ENCODE measurements at places on chromosomes 2 and 18. TPM values are rescaled to one million over a fixed set of nuclear protein-coding genes. Genes with fewer than 3 reads are reported as not detected.

LYG2 gene
- polyA plus RNA-seq: not detected

CFLAR gene
- polyA plus RNA-seq: 24.1 TPM

LBH gene
- polyA plus RNA-seq: 15.4 TPM

GKN2 gene
- polyA plus RNA-seq: 28.0 TPM

CNGA3 gene
- polyA plus RNA-seq: not detected

SLC4A5 gene
- polyA plus RNA-seq: 0.12 TPM

CTDP1 gene
- 18.0 TPM for polyA plus RNA-seq

MROH2A gene
- 1.4 TPM for polyA plus RNA-seq

RHBDD1 gene
- 5.9 TPM for polyA plus RNA-seq

VSNL1 gene
- 0.44 TPM for polyA plus RNA-seq

ALLC gene
- polyA plus RNA-seq: not detected

CCDC93 gene
- polyA plus RNA-seq: 3.8 TPM

ZCCHC2 gene
- 4.9 TPM for polyA plus RNA-seq

GGCX gene
- 14.9 TPM for polyA plus RNA-seq

SERPINB3 gene
- polyA plus RNA-seq: 46.5 TPM

SLC9A2 gene
- polyA plus RNA-seq: 5.4 TPM

UGT1A6 gene
- polyA plus RNA-seq: 6.5 TPM

IL1RN gene
- polyA plus RNA-seq: 27.6 TPM

SPHKAP gene
- polyA plus RNA-seq: 0.03 TPM

CAB39 gene
- 36.9 TPM for polyA plus RNA-seq

KIF1A gene
- polyA plus RNA-seq: 0.15 TPM

GDF7 gene
- not detected for polyA plus RNA-seq

MYL12B gene
- 639 TPM for polyA plus RNA-seq

FZD7 gene
- polyA plus RNA-seq: 1.7 TPM

SLC9A4 gene
- 4.7 TPM for polyA plus RNA-seq

SMYD1 gene
- polyA plus RNA-seq: 0.12 TPM

Measured in stomach (tissue), 19 donors.